NCI-H1092 treated with DMSO at 0.1 percent for 48 hours (cell line): ENCODE measurements at places on chromosomes 3 and 15.

DNA sequence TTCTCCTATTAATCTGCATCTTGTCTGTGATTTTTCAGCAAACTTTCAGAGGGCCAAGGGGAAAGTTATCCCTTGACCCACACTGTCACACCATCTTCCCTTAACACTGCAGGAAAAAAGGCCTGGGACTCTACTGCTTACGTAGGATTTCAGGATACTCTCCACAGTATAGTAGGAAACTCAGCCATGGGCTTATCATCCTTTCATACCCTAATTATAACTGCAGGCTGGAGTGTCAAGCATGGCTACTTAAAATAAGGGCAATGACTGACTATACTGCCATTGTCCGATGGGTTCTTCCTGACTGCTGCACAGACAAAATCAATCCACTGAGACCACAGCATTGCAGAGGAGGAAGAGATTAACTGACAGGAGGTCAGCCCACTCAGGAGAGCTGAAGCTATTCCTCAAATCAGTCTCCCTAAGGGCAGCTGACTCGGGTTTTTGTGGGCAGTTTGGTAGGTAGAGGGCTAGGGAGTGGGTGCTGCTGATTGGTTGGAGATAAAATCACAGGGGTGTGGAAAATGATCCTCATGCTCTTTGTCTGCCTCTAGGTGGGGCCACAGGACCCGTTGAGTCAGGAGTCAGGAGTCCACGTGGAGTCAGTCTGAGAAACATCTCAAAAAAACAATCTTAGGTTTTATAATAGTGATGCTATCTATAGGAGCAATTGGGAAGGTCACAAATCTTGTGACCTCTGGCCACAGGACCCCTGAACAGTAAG, 118.2 kb upstream of the STRIT1 start:
- no peak for DNase-seq

- no peak for DNase-seq
Observed at GRCh38 chr15:30859091-30859874, 44.4 kb upstream of the FAN1 start.

GRCh38 chr3:153574445-153574844, 412.4 kb downstream of the RAP2B start:
- no peak for DNase-seq

GRCh38 chr3:13880811-13881156, 913 bp upstream of the WNT7A start:
- DNase-seq: no peak

DNA sequence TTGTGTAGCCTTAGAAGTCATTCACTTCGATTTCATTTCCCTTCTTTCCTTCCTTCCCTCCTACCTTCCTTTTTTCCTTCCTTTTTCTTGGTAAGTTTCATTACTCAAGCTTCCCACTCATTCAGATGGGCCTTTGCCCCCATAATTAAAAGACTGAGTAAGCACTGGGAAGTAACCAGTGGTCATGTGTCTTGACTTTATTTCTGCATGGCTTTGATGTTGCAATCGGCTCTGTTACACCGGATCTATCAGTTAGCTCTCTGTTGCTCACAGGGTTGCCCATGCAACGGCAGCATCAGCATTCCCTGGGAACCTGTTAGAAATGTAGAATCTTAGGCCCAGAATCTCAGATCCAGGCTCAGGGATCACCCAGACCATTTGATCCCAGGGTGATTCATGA, 25.6 kb upstream of the LARS2 start:
- no peak for DNase-seq
